ENCODE measurements at places on chromosomes 6 and 20. TPM values are rescaled to one million over a fixed set of nuclear protein-coding genes. Genes with fewer than 3 reads are reported as not detected.

Gene SYNGAP1
- 10.8 TPM for total RNA-seq

- no peak overlapping the region for H3K4me3 ChIP-seq
- no peak overlapping the region for H3K27ac ChIP-seq
- no peaks in the 10 kb centered on the region for H3K27me3 ChIP-seq
These were observed 50.4 kb downstream of the SMPDL3A start for GRCh38 chr6:122839472-122839871.

GRCh38 chr6:37630281-37630799, 67.3 kb downstream of the MDGA1 start:
- no peaks in the 10 kb centered on the region for H3K4me1 ChIP-seq
- no peaks in the 10 kb centered on the region for H3K36me3 ChIP-seq
- no peak overlapping the region for H3K4me3 ChIP-seq
- peaks cover 10% of the 10 kb centered on the region for H3K27me3 ChIP-seq
- no peak overlapping the region for H3K27ac ChIP-seq
- DNase-seq = no peak

Gene PNPLA1
- 1.3 TPM for total RNA-seq

DNA sequence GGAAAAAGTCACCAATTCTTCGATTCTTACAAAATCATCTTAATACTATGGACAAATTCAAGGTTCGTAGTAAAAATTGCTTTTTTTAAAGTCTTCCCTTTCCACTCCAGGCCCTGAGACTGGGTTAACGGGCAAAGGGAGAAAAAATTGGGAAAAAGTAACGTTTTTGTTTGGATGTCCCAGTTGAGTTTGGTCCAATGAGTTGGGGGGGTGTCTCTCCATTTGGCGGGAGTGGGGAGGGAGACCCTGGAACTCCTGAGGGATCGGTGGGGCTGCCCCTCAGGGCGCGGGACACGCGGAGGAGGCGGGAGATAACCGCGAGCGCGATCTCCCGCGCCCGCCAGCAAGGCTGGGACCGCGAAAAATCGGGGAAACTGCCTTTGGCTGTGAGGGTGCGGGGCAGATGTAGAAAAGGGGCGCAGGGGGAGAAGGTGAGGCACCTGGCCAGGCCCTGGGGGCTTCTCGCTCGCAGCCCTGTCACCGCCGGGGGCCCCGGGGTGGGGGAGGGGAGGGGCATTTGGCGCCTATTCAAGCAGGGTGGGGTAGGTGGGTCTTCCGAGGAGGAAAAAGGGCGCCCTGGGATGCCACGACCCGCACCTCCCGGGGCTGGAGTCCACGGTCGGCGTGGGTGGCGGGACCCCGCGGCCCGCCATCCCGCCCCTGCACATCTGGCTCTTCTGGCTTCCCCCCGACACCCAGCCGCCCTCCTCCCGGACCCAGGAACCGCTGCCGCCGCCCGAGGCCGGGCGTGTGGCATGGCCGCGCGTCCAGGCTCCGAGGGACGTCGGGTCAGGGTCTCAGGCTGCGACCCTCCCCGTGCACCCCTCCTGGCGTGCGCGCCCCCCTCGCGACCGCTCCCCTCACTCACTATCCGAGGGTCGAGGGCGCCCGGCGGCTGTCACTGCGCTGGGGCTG, 595 bp downstream of the FBXO5 start:
- H3K27me3 ChIP-seq = no peaks in the 10 kb centered on the region
- peaks cover 1% of the 10 kb centered on the region for H3K36me3 ChIP-seq
- peaks cover 18% of the 10 kb centered on the region for H3K4me1 ChIP-seq

DNA sequence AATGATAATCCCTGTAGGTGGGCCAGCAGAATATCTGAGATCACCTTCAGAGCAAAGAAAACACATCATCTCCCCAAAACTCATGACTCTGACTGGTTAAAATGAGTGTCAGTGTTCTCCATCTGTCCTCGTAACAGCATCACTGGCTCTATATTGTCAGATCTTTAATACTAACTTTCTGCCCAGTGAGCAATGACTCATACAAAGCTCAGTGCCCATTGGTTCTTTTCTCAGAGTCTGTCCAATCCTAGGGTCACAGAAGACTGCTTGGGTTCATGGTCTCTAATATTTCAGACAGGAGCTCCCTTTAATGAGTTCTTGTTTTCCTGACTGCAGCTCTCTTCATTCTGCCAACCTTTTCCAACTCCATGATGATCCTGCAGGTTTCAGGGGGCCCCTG, 36.4 kb downstream of the HLA-DPB1 start:
- H3K4me3 ChIP-seq = no peak overlapping the region
- H3K27me3 ChIP-seq = peaks cover 17% of the 10 kb centered on the region
- H3K27ac ChIP-seq = no peak overlapping the region
- H3K36me3 ChIP-seq = no peaks in the 10 kb centered on the region

GRCh38 chr6:14206391-14206790, 88.8 kb downstream of the CD83 start:
- peaks cover 5% of the 10 kb centered on the region for H3K4me1 ChIP-seq
- peaks cover 3% of the 10 kb centered on the region for H3K27me3 ChIP-seq
- no peaks in the 10 kb centered on the region for H3K36me3 ChIP-seq
- H3K4me3 ChIP-seq = no peak overlapping the region
- no peak for DNase-seq

Gene PAX1
- 0.14 TPM for total RNA-seq

DNA sequence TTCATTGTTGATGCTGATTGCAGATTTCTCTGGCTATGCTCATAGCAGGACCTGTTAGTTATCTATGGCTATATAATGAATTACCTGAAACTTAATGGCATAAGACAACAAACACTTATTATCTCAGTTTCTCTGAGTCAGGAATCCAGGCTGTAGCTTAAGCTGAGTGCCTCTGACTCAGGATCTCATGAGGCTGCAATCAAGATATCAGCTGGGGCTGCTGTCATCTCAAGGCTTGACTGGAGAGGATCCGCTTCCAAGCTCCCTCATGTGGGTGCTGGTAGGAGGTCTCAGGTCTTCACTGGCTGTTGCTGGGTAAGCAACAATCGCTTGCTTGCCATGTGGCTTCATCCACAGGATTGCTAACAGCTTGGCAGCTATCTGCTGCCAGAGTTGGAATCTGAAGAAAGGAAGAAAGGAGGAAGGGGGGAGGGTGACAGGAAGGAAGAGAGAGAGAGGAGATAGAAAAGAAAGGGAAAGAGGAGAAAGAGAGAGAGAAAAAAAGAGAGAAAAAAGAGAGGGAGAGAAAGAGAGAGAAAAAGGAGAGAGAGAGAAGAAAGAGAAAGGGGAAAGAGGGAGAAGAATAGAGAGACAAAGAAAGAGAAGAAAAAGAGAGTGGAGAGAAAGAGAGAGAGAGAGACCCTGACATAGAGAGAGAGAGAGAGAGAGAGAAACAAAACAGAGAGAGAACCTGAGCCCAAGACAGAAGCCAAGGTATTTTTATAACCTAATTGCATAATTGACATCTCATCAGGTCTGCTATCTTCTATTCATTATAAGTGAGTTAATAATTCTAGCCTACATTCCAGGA, 579.0 kb upstream of the BTBD3 start:
- H3K27me3 ChIP-seq = no peaks in the 10 kb centered on the region
- DNase-seq = no peak
- H3K27ac ChIP-seq = no peak overlapping the region
- H3K36me3 ChIP-seq = no peaks in the 10 kb centered on the region
- H3K4me1 ChIP-seq = no peaks in the 10 kb centered on the region
- no peak overlapping the region for H3K4me3 ChIP-seq

DNA sequence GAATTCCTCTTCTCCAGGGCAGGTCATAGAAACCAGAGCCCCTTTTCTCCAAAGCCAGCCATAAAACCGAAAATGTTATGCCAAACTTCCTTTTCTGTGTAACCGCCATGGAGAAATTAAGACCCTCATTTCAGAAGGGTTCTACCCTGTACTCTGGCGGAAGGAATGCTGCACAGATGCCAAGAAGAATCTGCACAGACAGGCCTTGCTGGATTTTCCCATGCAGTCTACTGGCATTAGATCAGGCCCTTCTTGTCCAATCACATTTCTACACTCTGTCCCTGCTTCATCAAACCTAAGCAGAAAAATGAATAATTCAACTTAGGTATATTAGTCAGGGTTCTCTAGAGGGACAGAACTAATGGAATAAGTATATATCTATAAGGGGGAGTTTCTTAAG, 43.2 kb upstream of the MC3R start:
- no peak for DNase-seq
- no peaks in the 10 kb centered on the region for H3K27me3 ChIP-seq
- no peaks in the 10 kb centered on the region for H3K36me3 ChIP-seq
- H3K4me3 ChIP-seq = no peak overlapping the region
- no peak overlapping the region for H3K27ac ChIP-seq

- no peak overlapping the region for H3K27ac ChIP-seq
- H3K27me3 ChIP-seq = no peaks in the 10 kb centered on the region
- H3K4me3 ChIP-seq = no peak overlapping the region
- no peaks in the 10 kb centered on the region for H3K4me1 ChIP-seq
These were observed 275.2 kb downstream of the TFAP2B start for GRCh38 chr6:51093871-51094270.

DNA sequence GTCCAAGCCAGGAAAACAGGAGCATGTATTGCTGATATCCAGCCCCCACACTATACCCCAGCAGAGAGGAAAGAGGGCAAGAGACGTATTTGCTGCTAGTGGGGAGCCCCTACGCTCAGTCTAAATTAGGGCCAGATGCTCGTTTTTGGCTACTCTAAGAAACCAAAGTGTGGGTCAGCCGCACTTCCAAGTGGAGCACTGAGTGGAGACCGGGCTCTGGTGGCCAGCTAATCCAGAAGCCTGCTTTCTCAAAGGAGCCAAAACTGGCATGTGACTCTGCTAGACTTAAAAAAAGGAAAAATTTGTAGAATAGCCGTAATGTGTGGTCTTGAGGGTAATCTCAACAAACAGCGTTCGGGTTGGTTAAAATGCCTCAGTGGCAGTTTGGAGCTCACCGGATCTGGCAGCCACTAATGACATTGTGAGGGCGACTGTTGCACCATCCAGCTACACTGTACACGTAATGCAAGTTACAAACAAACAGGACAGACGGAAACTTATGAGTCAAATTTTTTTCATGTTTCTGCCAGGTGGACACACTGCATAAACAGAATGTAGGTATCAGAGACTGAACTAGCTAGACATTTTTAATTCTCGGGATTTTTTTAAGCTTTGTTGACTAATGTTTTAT, 230.9 kb downstream of the FOXC1 start:
- H3K27ac ChIP-seq = no peak overlapping the region
- no peaks in the 10 kb centered on the region for H3K36me3 ChIP-seq
- H3K27me3 ChIP-seq = no peaks in the 10 kb centered on the region
- no peak for DNase-seq
- H3K4me3 ChIP-seq = no peak overlapping the region
- peaks cover 4% of the 10 kb centered on the region for H3K4me1 ChIP-seq

Gene BPIFB2
- total RNA-seq = 3.0 TPM
